ENCODE measurements at places on chromosomes 4 and X. TPM values are rescaled to one million over a fixed set of nuclear protein-coding genes. Genes with fewer than 3 reads are reported as not detected.

GRCh38 chr4:79645942-79646341, 237.9 kb upstream of the GK2 start:
- no peaks in the 10 kb centered on the region for H3K36me3 ChIP-seq
- no peak overlapping the region for H3K27ac ChIP-seq
- peaks cover 13% of the 10 kb centered on the region for H3K27me3 ChIP-seq

DNA sequence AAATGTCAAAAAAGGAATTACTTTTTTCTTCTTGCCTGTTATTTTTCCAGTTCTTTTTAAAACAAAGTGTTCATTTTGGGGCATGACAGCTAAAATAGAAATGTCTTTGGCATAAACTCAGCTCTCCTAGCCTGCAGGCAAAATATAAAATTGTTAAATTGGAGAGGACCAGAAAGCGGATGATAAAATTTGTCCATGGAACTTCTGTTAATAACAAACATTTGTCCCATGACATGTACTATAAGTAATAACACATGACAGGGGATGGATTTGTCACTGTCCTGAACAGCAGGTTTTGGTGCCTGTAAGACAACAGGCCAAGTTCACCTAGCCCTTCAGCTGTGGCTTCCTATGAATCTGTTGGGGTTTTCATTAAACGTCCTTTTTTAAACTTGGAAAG, 184.0 kb upstream of the TTC29 start:
- peak overlapping the region; percentile 91 for H3K27ac ChIP-seq
- H3K4me1 ChIP-seq: peaks cover 59% of the 10 kb centered on the region
- no peak for DNase-seq
- peaks cover 4% of the 10 kb centered on the region for H3K36me3 ChIP-seq
- no peak overlapping the region for H3K4me3 ChIP-seq
- H3K27me3 ChIP-seq: no peaks in the 10 kb centered on the region

DNA sequence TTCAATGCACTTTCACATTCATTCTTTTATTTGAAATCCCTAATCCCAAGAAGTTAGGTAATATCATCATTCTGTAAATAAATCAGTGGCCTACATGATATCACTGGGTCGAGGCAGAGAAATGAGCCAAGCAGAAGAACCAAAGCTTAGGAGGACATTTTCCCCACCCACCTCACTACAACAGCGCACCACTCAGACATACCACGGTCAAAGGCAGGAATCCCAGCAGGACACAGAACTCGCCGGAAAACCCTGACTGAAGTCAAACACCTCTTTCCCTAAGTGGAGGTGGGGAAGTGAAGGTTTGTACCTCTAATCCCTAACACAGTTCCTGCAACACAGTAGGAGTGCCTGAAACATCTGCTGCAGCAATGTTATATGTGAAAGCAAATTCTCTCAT, 21.5 kb downstream of the RELL1 start:
- no peak overlapping the region for H3K27ac ChIP-seq
- no peaks in the 10 kb centered on the region for H3K27me3 ChIP-seq
- no peak for DNase-seq
- H3K4me3 ChIP-seq: no peak overlapping the region

- no peaks in the 10 kb centered on the region for H3K27me3 ChIP-seq
- no peaks in the 10 kb centered on the region for H3K36me3 ChIP-seq
- no peak overlapping the region for H3K4me3 ChIP-seq
- no peak for DNase-seq
- H3K27ac ChIP-seq: no peak overlapping the region
These were observed 513.5 kb upstream of the NR3C2 start for GRCh38 chr4:148955564-148956297.

GRCh38 chr4:36308150-36308549, 26.7 kb downstream of the DTHD1 start:
- DNase-seq: no peak
- H3K27me3 ChIP-seq: no peaks in the 10 kb centered on the region
- no peak overlapping the region for H3K4me3 ChIP-seq
- H3K27ac ChIP-seq: no peak overlapping the region

Gene SSX4
- total RNA-seq: not detected

GRCh38 chr4:69092980-69093568, 3.2 kb upstream of the UGT2B7 start:
- H3K4me1 ChIP-seq: peaks cover 6% of the 10 kb centered on the region
- no peak overlapping the region for H3K27ac ChIP-seq
- H3K27me3 ChIP-seq: no peaks in the 10 kb centered on the region

GRCh38 chrX:7950865-7951264, 23.7 kb upstream of the PNPLA4 start:
- peaks cover 4% of the 10 kb centered on the region for H3K27me3 ChIP-seq
- H3K4me1 ChIP-seq: no peaks in the 10 kb centered on the region
- no peak for DNase-seq
- H3K36me3 ChIP-seq: no peaks in the 10 kb centered on the region

Gene RGN
- 0.18 TPM for total RNA-seq

DNA sequence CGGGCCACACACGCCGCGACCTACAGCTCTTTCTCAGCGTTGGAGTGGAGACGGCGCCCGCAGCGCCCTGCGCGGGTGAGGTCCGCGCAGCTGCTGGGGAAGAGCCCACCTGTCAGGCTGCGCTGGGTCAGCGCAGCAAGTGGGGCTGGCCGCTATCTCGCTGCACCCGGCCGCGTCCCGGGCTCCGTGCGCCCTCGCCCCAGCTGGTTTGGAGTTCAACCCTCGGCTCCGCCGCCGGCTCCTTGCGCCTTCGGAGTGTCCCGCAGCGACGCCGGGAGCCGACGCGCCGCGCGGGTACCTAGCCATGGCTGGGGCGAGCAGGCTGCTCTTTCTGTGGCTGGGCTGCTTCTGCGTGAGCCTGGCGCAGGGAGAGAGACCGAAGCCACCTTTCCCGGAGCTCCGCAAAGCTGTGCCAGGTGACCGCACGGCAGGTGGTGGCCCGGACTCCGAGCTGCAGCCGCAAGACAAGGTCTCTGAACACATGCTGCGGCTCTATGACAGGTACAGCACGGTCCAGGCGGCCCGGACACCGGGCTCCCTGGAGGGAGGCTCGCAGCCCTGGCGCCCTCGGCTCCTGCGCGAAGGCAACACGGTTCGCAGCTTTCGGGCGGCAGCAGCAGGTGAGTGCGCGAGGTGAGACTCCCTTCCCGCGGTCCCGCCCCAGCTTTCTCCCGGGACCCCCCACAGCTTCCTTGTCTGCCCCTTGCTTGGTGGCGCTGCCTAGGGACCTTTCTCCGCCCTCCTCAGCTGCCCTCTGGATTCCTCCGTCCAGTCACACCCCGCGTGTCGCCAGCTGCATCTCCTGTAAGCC, 678 bp downstream of the BMP3 start:
- peak; percentile 82 for DNase-seq
- H3K27ac ChIP-seq: no peak overlapping the region
- H3K27me3 ChIP-seq: peaks cover 65% of the 10 kb centered on the region
- peak overlapping the region; percentile 65 for H3K4me3 ChIP-seq

DNA sequence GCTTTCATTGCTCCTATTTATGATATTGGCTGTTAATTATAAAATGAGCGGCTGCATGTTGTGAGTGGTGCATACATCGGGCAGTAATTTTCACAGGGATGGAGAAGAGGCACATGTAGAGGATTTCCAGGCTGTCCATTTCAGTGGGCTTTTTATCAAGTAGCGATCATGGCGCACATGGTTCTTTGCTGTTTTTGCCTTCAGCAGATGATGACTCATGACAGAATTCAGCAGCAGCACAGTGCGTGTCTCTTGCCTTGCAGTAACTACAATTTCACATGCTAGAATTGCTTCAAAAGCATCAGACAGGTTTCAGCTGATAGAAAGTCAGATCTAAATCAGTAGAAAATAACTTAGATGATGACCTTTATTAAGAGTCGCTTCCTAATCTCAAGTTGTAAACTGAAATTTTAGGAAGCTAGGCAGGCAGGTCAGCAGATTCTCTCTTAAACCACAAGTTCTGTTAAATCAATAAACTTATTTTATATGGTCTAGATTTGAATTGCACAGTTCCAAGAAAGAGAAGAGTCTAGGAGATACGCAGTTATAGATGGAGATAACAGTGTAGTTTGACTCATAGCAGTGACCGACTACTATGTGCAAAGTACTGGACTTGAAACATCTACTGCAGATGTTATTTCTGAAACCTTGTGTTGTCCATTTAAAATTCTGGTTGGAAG, 35.8 kb downstream of the LRP2BP start:
- H3K4me1 ChIP-seq: peaks cover 81% of the 10 kb centered on the region
- DNase-seq: no peak
- peaks cover 14% of the 10 kb centered on the region for H3K36me3 ChIP-seq
- H3K27ac ChIP-seq: peak overlapping the region; percentile 97
- peak overlapping the region; percentile 0 for H3K4me3 ChIP-seq

- no peaks in the 10 kb centered on the region for H3K27me3 ChIP-seq
- H3K4me3 ChIP-seq: no peak overlapping the region
- no peak for DNase-seq
- no peak overlapping the region for H3K27ac ChIP-seq
These were observed 698.7 kb downstream of the CCSER1 start for GRCh38 chr4:90825849-90826248.

GRCh38 chrX:106050054-106050453, 11.5 kb upstream of the SERPINA7 start:
- no peaks in the 10 kb centered on the region for H3K36me3 ChIP-seq
- no peak overlapping the region for H3K4me3 ChIP-seq
- H3K4me1 ChIP-seq: no peaks in the 10 kb centered on the region
- no peak overlapping the region for H3K27ac ChIP-seq
- H3K27me3 ChIP-seq: peaks cover 2% of the 10 kb centered on the region

DNA sequence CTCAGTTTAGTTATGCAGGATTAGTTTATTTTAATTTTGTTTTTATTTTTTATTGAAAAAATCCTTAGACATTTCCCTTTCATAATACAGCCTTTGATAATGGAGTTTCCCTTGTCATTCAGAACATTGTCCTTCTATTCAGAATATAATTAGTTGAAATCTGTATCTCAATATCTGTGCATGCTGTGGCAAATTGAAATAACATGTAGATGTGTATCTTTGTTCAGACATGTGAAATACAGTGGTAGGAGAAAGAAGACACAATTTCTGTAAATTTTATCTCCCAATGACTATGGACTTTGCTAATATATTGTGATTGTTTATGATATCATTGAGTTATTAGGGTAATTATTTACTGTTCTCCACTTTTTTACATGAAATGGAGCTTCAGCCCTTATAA, 353.9 kb downstream of the GRID2 start:
- H3K27me3 ChIP-seq: peaks cover 2% of the 10 kb centered on the region
- DNase-seq: no peak
- H3K4me3 ChIP-seq: no peak overlapping the region
- H3K36me3 ChIP-seq: no peaks in the 10 kb centered on the region

GRCh38 chr4:20287246-20287645, 35.5 kb downstream of the SLIT2 start:
- no peaks in the 10 kb centered on the region for H3K36me3 ChIP-seq
- peaks cover 35% of the 10 kb centered on the region for H3K4me1 ChIP-seq
- H3K27ac ChIP-seq: no peak overlapping the region
- DNase-seq: no peak

DNA sequence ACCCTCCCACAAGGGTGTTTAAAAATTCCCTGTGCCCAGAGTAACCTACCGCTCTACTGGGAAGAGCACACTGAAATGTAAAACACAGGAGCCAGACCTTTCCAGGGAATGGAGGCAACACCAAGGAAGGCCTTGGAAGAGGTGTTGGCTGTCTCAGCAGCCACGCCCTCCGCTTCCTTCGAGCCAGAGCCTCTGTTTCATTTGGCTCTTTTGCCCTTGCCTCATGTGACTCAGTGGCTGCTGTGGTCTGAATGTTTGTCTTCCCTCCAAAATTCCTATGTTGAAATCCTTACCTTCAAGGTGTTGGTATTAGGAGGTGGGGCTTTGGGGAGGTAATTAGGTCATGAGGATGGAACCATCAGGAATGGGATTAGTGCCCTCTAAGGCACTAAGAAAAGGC, 11.3 kb downstream of the SCD5 start:
- no peak overlapping the region for H3K27ac ChIP-seq
- H3K4me1 ChIP-seq: peaks cover 49% of the 10 kb centered on the region
- no peak overlapping the region for H3K4me3 ChIP-seq

Gene SPP1
- total RNA-seq: 6.5 TPM

Gene TCEAL9
- total RNA-seq: 90.1 TPM

Gene PPP2R2C
- not detected for total RNA-seq

DNA sequence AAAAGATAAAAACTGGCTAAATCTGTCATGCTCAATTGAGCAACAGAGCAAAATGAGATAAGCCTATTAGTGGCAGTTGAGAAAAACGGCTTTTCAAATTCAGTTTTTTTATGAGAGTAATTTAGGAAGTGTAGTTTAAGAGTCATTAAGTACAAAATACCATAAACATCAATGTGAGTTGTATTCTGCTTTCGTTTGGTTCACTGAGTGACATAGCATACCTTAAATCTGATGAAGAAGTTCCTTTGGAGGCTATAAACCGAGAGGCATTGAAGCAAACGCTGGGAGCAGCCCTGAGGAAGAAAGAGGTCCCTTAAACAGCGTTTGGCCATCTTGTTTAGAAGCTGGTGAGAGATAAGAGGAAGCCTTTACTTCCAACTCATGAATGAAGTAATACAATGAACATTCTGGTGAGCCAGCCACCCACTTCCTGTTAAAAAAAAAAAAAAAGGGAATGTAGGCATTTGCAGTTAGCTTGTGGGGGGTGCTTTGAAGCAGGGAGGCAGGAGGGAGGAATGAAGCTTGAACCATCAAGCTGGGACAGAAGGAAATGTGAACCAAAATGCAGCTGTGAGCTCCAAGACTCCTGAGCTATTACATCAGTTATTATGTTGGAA, 132.3 kb downstream of the ZNF330 start:
- H3K4me1 ChIP-seq: peaks cover 16% of the 10 kb centered on the region
- H3K27ac ChIP-seq: peak overlapping the region; percentile 27
- H3K36me3 ChIP-seq: no peaks in the 10 kb centered on the region
- no peaks in the 10 kb centered on the region for H3K27me3 ChIP-seq
- DNase-seq: no peak
- H3K4me3 ChIP-seq: no peak overlapping the region

Gene LINC00632
- 266 TPM for total RNA-seq

GRCh38 chrX:74321191-74321590, 17.2 kb downstream of the ZCCHC13 start:
- no peak overlapping the region for H3K4me3 ChIP-seq
- no peak overlapping the region for H3K27ac ChIP-seq
- H3K36me3 ChIP-seq: no peaks in the 10 kb centered on the region
- H3K4me1 ChIP-seq: no peaks in the 10 kb centered on the region
- H3K27me3 ChIP-seq: peaks cover 9% of the 10 kb centered on the region

DNA sequence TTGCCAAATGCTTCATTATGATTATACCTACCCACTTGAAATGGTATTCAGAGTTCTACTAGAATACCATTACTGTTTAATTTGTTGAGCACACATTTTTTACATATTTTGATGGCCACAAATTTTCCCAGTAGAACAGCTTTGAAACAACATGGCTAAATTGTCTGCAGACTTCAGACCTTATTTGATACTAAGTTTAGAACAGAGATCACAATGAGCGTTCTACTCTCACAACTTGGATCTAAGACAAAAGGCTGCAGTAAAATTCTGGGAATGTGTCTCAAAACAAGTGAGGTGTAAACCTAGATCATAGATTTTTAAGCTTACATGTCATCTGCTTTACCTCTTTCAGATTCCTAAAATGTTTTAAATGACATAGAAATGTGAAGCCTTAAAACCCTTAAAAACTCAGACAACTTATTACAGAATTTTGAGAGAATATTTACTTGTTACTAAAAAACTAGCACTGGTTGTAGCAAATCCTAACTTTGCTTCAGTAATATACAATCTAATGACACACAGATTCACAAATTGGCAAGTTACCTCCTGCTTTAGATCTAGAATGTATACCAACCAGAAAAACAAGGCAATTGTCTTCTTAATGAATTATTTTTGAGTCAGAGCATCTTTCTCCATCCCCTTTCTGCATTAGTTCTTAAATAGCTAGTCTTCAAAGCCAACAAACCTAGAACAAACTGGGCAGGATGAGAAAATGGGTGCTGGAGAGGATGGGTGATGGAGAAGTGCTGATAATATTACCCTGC, 243.3 kb downstream of the SLC7A11 start:
- H3K4me1 ChIP-seq: peaks cover 24% of the 10 kb centered on the region
- H3K27ac ChIP-seq: peak overlapping the region; percentile 48
- H3K4me3 ChIP-seq: no peak overlapping the region
- DNase-seq: no peak
- H3K27me3 ChIP-seq: no peaks in the 10 kb centered on the region

Data from osteocyte (in vitro differentiated cells).